Effector memory CD8-positive, alpha-beta T cell (primary cell): ENCODE measurements at places on chromosomes 1 and 21.

- no peaks in the 10 kb centered on the region for H3K27me3 ChIP-seq
- no peak overlapping the region for H3K4me3 ChIP-seq
- H3K36me3 ChIP-seq = peaks cover 21% of the 10 kb centered on the region
- no peak for DNase-seq
- H3K27ac ChIP-seq = no peak overlapping the region
These were observed 20.5 kb downstream of the LSS start for GRCh38 chr21:46207920-46208591.

DNA sequence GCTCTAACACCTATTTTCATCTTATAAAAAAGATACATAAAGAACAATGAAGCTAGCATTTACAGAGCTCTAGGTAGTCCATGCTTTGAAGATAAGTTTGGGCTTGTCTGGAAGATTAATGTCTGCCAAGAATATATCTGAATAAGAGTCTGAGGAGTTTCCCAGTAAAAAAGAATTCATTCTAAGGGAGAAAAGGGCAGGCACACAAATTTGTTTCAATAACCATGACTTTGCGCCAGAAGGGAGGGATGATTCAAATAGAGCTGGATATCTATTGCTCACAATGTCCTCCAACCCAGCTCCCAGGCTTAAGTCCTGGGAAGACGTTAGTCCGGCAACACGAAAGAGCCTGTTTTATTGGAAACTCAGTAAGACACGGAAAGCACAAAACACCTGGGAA, 9.7 kb upstream of the TTLL7 start:
- H3K4me3 ChIP-seq = no peak overlapping the region
- no peak overlapping the region for H3K27ac ChIP-seq
- H3K36me3 ChIP-seq = peaks cover 4% of the 10 kb centered on the region
- peaks cover 37% of the 10 kb centered on the region for H3K27me3 ChIP-seq
- H3K4me1 ChIP-seq = no peaks in the 10 kb centered on the region
- no peak for DNase-seq

DNA sequence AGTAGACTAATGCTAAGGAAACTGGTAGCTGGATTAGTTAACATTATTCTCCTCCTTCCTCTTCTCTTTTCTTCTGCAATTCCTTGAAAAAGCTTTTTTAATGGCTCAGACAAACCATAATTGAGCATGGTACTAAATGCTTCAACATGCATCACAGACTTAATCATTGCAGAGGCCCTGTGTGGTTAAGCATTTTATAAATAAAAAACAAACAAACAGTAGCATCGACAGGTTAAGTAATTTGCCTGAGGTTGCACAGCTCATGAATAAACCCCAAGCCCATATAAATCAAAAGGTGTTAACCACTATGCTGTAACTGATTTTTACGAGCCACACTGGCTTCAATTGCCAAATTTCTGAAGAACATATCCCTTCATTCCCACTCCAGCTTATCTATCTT, 462.1 kb downstream of the LMO4 start:
- no peaks in the 10 kb centered on the region for H3K36me3 ChIP-seq
- no peak for DNase-seq
- no peak overlapping the region for H3K4me3 ChIP-seq
- peaks cover 14% of the 10 kb centered on the region for H3K27me3 ChIP-seq
- no peak overlapping the region for H3K27ac ChIP-seq
- no peaks in the 10 kb centered on the region for H3K4me1 ChIP-seq

DNA sequence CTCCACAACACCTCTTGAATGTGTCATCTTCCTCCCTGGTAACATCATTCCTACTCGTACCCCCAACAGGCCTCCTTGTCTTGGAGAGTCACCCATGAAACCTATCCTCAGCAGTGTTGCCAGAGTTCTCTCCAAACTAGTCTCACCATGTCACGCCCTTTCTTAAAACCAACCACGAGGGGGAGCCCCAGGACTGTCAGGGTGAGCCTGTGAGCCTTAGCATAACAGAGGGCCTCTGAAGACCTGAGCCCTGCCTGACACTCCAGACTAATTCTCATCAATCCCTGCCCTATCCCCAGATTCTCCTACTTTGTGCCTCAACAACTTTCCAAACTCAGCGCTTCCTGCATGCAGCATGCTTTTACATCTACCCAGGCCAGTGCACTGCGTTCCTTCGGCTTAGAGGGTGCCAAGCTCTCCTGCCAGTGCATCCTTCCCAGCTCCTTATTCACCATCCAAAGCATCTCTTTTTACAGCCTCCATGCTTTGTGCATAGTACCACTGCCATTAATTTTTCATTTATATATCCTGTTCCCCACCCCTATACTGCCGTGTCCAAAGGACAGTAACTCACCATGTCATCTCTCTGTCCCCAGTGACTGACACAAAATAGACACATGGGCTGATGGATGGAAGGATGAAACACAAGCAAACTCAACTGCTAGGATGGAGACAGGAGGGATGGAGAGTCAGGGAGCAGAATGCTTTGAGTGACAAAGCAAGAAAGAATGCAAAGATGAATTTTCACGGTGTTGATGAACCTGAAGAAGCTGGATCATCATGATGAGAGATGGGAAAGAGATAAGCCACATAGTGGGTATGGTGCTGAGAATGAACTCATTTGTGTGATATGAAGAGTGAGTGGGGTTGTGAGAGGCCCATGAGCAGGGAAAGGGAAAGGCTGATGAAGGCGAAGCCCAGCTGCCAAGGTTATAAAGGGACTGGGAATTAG, 34.0 kb downstream of the ZNF697 start:
- peak; percentile 7 for DNase-seq
- H3K4me1 ChIP-seq = no peaks in the 10 kb centered on the region
- no peak overlapping the region for H3K27ac ChIP-seq
- H3K4me3 ChIP-seq = no peak overlapping the region
- H3K36me3 ChIP-seq = no peaks in the 10 kb centered on the region

DNA sequence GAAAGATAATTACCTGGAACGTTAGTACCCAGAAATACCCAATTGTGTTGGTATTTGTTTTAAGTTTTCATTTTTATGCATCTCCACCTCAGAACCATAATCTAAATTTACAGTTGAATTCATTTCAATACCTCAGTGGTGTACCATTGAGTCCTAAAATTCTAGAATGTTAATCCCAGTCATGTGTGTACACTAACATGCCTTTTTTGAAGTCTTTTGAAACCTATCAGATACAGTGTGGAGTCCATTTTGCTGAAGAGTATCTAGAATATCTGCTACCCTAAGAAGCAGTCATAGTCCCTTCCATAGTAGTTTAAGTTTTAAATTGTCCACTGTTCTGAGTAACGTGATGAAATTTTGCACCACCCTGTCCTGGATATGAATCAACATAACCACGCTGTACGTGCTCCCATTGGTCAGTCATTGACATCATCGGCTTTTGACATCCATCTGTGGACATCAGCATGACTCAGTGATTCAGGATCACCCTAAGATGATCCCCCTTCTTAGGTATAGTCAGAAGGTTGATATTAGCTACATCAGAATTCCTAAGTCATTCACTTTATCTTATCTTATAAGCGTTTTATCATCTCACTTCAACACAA, 7.5 kb upstream of the ASH1L start:
- H3K4me1 ChIP-seq = peaks cover 2% of the 10 kb centered on the region
- H3K27me3 ChIP-seq = no peaks in the 10 kb centered on the region
- H3K36me3 ChIP-seq = peaks cover 35% of the 10 kb centered on the region
- no peak overlapping the region for H3K4me3 ChIP-seq
- no peak for DNase-seq

GRCh38 chr1:48772211-48772610, 4.5 kb downstream of the BEND5 start:
- H3K4me3 ChIP-seq = no peak overlapping the region
- no peaks in the 10 kb centered on the region for H3K36me3 ChIP-seq
- no peak for DNase-seq
- H3K4me1 ChIP-seq = peaks cover 5% of the 10 kb centered on the region
- H3K27ac ChIP-seq = no peak overlapping the region
- H3K27me3 ChIP-seq = peaks cover 20% of the 10 kb centered on the region

DNA sequence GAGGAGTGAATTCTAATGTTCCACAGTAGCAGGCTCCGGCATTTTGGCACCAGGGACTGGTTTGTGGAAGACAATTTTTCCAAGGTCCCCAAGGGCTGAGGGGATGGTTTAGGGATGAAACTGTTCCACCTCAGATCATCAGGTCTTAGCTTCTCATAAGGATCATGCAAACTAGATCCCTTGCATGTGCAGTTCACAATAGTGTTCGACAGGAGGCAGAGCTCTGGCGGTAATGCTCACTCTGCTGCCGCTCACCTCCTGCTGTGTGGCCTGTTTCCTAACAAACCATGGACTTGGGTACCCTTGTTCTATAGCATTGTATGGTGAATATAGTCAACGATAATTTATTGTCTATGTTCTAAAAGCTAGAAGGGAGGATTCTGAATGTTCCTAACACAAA, 16.6 kb downstream of the CRNN start:
- DNase-seq = no peak
- H3K4me1 ChIP-seq = peaks cover 20% of the 10 kb centered on the region
- no peak overlapping the region for H3K27ac ChIP-seq

DNA sequence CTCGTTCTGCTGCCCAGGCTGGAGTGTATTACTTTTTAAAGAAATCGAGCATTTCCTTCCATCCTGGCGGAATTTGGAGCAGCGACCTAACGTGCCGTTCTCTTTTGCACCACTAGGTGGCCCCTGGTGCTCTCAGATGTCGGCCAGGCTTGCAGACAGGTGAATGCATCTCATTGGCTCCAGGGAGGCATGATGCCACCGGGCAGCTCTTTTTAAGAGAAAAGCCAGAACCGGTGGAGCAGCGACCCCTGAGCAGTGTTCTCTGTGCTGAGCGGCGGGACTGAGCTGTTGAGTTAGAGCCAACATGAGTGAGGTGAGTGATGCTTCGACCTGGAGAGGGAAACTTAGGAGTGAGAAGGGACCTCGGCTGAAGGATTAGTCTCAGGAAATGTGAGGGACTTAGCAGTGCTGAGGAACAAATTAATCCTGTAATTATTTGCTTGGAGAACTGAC, at the start of gene PCP4:
PCP4 (plus strand) TSS at position 241 of the 453 bp plus-strand sequence; CDS start at position 305, 64 bp downstream.
- no peak within 1 kb of the TSS for H3K4me3 ChIP-seq
- H3K27me3 ChIP-seq = peaks cover 8% of the 10 kb centered on the region
- no peak for DNase-seq
- H3K27ac ChIP-seq = no peak within 1 kb of the TSS
- no peaks in the 10 kb centered on the region for H3K36me3 ChIP-seq
- no peaks in the 10 kb centered on the region for H3K4me1 ChIP-seq

GRCh38 chr1:43952731-43953346, 6.1 kb downstream of the IPO13 start:
- H3K27ac ChIP-seq = no peak overlapping the region
- no peak overlapping the region for H3K4me3 ChIP-seq
- no peak for DNase-seq
- peaks cover 3% of the 10 kb centered on the region for H3K36me3 ChIP-seq

- H3K27me3 ChIP-seq = peaks cover 5% of the 10 kb centered on the region
- H3K36me3 ChIP-seq = no peaks in the 10 kb centered on the region
- no peak for DNase-seq
- H3K4me1 ChIP-seq = no peaks in the 10 kb centered on the region
These were observed 28.7 kb upstream of the RGS5 start for GRCh38 chr1:163231385-163231784.

DNA sequence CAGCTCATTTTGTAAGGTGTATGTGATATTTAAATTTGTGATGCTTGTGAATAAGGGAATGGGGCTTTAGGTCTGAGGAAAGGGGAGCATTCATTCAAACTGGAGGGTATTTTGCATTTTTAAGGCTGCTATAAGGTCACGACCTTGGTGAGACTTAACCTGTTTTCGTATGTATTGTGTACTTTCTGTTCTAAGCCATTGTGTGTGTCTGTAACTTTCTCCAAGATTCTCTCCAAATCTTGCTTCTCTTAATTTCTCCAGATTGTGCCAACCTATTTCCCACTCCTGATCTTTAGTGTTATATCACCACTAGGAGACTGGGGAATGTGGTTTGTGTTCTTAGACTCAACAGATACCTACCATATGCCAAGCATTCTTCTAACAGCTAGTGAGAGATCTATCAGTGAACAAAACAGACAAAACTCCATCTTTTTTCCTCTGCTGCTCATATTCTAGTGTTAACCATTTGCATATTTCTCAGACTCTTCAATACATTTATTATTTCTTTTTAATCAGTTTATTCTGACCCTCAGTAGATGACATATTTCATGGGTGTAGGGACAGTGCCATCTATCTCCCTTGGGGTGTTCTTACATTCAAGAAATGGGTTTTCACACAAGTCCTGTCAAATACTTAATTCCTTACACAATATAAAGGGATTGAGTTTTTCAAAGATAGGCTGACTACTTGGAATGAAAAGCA, 27.5 kb downstream of the ATP1B1 start:
- peak overlapping the region; percentile 59 for H3K27ac ChIP-seq
- H3K36me3 ChIP-seq = peaks cover 9% of the 10 kb centered on the region
- H3K27me3 ChIP-seq = no peaks in the 10 kb centered on the region
- DNase-seq = no peak
- peaks cover 17% of the 10 kb centered on the region for H3K4me1 ChIP-seq

DNA sequence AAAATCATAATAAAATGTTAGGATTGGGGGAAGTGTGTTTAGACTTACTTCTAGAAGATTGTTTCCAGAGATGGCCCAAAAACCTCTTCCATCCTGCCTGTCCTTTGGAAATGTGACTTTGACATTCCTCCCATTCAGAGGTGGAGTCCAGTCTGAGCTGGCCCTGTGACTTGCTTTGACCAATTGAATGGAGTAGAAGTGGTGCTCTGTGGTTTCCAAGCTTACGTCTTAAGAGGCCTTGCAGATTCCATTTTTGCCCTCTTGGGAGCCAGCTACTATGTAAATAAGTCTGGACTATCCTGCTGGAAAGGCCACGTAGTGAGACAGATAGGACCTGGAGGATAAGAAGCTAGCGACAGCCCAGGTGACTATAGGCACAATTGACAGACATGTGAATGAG, 1.3 kb upstream of the NT5C1A start:
- H3K36me3 ChIP-seq = peaks cover 10% of the 10 kb centered on the region
- no peak for DNase-seq
- no peaks in the 10 kb centered on the region for H3K4me1 ChIP-seq
- H3K27ac ChIP-seq = no peak overlapping the region
- H3K27me3 ChIP-seq = peaks cover 43% of the 10 kb centered on the region
- H3K4me3 ChIP-seq = no peak overlapping the region

- H3K36me3 ChIP-seq = peaks cover 5% of the 10 kb centered on the region
- H3K27me3 ChIP-seq = peaks cover 21% of the 10 kb centered on the region
- DNase-seq = no peak
- no peak overlapping the region for H3K27ac ChIP-seq
These were observed 75.7 kb upstream of the RAVER2 start for GRCh38 chr1:64669098-64669675.

GRCh38 chr21:15706696-15707095, 23.1 kb upstream of the USP25 start:
- DNase-seq = no peak
- H3K36me3 ChIP-seq = no peaks in the 10 kb centered on the region
- peaks cover 21% of the 10 kb centered on the region for H3K27me3 ChIP-seq
